ENCODE measurements at places on chromosomes 7 and 10. TPM values are rescaled to one million over a fixed set of nuclear protein-coding genes. Genes with fewer than 3 reads are reported as not detected.

DNA sequence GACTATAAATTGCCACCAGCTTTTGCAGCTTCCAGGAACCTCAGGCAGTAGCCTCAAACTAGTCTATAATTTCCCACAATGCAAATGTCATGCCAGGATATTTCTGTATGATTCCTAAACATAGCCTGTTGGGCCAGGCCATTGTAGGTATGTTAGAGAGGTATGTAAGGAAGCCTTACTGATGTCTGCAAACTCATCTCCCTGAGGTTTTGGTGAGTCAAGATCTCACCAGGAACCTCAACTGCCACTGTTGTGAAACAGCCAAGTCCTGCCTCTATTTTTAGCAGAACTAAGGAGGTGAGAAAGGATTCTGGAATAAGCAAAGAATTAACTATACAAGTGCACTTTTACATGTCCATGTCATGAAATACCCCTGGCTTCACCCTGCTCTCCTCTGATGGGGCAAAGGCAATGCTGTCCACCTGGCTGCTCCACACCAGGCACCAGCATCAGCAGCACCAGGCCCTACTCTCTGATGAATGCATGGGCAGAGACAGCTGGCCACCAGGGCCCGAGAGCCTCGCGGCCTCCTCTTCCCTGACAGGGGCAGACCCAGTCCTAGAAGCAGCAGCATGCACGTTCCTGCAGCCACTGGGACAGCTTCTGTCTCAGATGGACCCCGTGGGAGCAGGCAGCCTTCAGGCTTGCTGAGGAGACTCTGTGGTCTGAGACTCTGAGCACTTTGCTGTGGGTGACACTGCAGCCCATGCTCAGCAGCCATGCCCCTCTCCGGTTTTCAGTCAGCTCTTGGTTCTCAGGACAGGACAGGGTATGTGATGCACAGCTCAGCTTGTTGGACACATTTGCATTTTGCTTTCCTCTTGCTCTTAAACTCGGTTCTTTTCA is 147.3 kb downstream of the ZMYND11 start:
- DNase-seq, result no peak

DNA sequence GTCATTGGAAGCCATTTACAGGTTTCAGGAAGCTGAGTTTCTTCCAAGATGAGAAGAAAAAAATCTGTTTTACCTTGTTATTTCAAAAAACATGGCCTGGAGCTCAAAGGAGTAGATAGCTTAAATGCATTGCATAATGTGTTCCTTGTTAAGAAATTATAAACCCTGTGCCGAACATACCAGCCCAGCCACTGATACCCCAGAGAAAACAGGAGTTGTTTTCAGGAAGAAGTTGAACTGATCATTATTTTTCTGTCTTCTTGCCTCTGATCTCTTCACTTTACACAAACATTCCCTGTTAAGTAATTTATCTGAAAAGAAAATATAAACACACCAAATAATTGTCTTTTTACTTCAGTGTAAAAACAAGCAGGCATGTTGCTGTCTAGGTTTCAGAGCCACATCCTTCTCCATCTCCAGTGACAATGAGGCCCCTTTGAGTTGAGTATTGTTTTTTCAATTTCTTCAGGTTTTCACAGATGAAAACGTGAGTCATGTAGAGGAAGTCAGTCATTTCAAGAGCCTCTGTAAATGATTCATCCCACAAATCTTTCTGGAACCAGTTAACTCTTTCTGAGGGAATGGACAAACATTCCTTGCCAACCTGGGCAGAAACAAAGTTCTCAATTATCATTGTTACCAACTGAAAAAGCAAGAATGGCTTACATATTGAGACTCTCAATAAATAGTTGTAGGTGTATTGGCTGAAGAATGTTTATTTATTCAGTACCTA is 244.2 kb downstream of the IPMK start:
- no peak for DNase-seq

DNA sequence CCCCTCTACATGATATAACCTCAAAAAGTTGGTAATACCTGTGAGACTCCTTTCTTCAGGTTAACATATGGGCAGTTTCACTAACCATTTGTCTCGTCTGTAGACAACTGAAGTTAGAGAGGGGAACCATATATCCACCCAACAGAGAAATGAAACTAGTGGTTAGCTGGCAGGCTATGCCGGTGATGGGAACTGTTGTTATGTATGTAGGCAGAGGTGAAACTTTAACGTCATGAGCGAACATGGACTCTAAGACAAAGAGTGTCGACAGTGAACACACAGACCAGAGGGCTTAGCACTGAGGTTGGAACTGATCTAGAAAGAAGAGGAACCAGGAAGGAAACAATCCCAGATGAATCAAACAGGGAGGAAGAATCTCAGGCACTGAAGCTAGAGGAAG is 112.4 kb downstream of the ELMO1 start:
- peak; percentile 65 for DNase-seq

GRCh38 chr7:80699045-80699638 is 60.7 kb downstream of the CD36 start:
- DNase-seq, result peak; percentile 80

DNA sequence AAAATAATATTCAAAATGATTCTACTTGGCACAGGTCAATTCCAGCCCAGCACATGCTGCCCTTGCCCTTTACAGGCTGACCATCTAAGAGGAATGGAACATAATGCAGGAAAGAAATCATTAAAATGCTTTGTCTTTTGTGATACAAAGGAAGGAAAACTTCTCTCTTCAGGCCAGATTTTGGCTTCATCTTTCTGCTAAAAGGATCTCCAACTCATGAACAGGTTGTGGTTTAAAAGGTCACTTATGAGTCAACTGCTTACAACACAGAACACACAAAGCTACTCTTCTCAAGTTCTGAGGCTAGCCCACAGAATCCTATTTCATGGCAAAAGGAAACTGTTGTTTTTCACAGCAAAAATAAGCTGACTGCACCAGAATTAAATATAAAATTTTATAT is 197.1 kb downstream of the DOCK4 start:
- no peak for DNase-seq

- no peak for DNase-seq
These were observed 61.4 kb downstream of the BBS9 start for GRCh38 chr7:33190688-33191304.

The NOS3 gene
- 62.5 TPM for total RNA-seq

The HOXA3 gene
- 1.3 TPM for total RNA-seq
